ENCODE measurements at places on chromosomes 6 and 20.

- no peak overlapping the region for H3K27ac ChIP-seq
- H3K4me1 ChIP-seq = no peaks in the 10 kb centered on the region
- no peak overlapping the region for H3K4me3 ChIP-seq
- H3K36me3 ChIP-seq = no peaks in the 10 kb centered on the region
- DNase-seq = no peak
Observed at GRCh38 chr6:134603561-134603960, 285.6 kb upstream of the SGK1 start.

- no peak for DNase-seq
- H3K27me3 ChIP-seq = no peaks in the 10 kb centered on the region
- H3K4me1 ChIP-seq = peaks cover 37% of the 10 kb centered on the region
Observed at GRCh38 chr6:131640100-131640499, 3.0 kb downstream of the ENPP3 start.

DNA sequence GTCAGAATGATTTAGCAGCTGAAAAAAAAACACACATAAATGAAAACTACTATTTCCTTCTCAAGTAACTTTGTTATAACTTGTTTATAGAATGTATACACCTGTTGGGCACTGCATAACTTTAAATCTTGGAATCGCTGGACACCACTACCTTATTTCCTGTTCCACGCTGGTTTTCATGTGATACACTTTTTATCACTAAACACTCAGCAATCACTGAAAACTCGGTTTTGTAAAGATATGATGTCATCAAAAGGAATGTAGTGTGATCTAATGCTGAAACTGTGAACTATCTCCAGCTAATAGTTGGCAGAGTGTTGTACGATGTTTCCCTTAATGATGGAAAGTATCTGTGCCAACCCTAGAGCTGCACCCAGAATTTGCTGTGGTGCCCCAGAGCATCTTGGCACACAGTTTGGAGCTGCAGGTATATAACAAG is 127.9 kb downstream of the BACH2 start:
- DNase-seq = no peak
- no peak overlapping the region for H3K4me3 ChIP-seq
- no peaks in the 10 kb centered on the region for H3K27me3 ChIP-seq

GRCh38 chr6:115570331-115570730 is 490.4 kb downstream of the FRK start:
- H3K4me3 ChIP-seq = no peak overlapping the region
- H3K4me1 ChIP-seq = no peaks in the 10 kb centered on the region
- no peaks in the 10 kb centered on the region for H3K36me3 ChIP-seq
- no peaks in the 10 kb centered on the region for H3K27me3 ChIP-seq
- DNase-seq = no peak

DNA sequence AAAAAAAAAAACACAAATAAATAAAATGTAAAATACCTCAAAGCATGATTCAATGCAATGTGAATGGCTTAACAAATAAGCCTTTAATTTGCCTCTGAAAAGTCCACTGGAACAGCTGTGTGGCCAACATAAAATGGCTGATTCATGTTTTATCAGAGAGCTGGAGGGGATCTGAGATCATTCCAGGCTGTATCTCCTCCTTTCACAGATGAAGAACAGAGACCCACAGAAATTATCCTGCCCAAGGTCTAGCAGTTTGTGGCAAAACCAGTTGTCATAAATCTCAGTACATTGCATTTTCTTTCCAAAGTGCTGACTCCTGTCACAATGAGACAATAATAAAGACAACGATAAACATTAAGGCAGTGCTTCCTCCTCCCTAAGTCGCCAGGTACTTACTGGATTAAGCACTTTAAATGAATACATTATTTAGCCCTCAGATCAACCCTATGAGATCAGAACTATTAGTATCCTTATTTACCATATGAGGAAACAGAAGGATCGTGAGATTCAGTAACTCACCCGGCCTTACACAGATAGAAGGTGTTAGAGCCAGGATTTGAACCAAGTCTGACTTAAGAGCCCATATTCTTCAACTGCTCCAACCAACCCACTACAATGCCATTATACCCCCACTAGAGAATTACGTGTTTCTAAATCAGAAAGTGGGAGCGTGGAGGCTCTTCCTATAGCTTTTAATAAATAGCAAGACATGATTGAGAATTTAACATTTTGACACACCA is 118.3 kb downstream of the KIF13A start:
- no peak for DNase-seq
- H3K27ac ChIP-seq = no peak overlapping the region
- H3K27me3 ChIP-seq = no peaks in the 10 kb centered on the region

- no peaks in the 10 kb centered on the region for H3K36me3 ChIP-seq
- no peak overlapping the region for H3K27ac ChIP-seq
Observed at GRCh38 chr6:157682856-157683481, 140.1 kb upstream of the SNX9 start.

DNA sequence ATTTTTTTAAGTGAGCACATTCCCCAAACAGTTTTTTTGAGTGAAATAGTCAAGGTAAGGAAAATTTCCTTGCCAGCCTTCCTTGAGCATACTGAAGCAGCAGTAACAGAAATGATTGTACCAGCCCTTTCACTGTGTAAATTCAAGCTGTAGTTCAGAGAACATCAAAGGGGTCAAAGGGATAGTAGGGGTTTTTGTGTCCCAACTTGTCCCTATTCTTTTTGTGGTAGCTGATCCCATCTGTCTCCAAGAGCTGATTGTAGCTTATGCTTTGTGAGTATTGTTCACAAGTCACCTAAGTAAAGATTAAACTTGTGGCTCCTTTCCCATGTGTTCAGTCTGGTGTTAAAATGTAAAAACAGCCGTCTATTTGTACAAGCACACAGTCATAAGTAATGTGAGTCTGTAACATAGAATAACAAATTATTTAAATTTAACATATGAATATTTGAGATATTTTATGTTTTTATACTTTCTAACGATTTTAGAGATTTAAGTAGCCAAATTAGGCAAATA is 185.0 kb downstream of the CENPW start:
- no peak overlapping the region for H3K4me3 ChIP-seq
- H3K4me1 ChIP-seq = no peaks in the 10 kb centered on the region
- H3K27ac ChIP-seq = no peak overlapping the region
- no peaks in the 10 kb centered on the region for H3K27me3 ChIP-seq
